ENCODE measurements at places on chromosomes 5 and 9.

- DNase-seq: no peak
Measured at GRCh38 chr5:75050415-75050814, 1.9 kb downstream of the GCNT4 start.

DNA sequence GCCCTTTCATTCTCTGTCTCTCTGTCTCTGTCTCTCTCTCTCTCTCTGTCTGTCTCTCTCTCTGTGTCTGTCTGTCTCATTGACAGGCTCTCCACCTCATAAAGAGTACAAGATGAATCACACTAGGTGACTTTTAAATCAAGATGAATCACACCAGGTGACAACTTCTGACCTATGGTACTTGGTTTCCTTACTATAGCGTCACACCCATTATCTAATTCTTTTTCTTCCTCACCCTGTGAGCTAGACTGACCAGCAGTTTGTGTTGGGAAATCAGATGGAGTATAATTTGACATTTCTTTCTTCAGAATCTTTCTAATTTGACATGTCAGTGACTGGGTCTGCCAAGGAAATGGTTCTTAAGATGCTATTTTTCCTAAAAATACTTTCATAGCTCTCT, 232.9 kb downstream of the ARRDC3 start:
- no peak for DNase-seq

GRCh38 chr5:34597034-34598027, 58.8 kb upstream of the RAI14 start:
- no peak for DNase-seq

- peak; percentile 71 for DNase-seq
Measured at GRCh38 chr5:4700069-4700468, 440.1 kb upstream of the ADAMTS16 start.

Measured in neuronal stem cell (in vitro differentiated cells).